Stimulated activated CD4-positive, alpha-beta T cell treated with anti-CD3 and anti-CD28 coated beads, Interleukin-15, amount 100 ng/mL, for 1 hour (primary cell): ENCODE measurements at places on chromosomes 11 and 22.

DNA sequence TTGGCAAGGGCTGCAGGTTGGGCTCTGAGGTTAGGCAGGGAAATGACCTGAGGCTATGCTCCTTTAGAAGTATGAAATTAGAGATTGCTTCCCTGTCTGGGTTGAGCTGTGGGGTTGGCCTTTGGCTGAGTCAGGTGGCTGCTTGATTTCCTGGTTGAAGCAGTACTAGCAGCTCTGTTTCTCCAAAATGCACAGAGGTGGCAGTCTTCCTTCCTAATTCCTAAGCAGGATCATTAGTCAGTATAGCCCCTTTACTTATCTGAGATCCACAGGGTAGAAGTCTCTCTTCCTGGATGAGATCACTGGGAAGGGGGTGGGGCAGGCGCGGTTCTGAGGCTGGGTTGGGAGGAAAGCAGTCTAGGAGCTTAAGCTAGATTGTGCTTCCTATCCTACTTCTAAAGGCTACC is 1917.5 kb downstream of the LRRC4C start:
- no peak for DNase-seq

- no peak for DNase-seq
These were observed 1.0 kb downstream of the POU2AF3 start for GRCh38 chr11:111299101-111300026.

GRCh38 chr11:71338801-71339395 is 86.5 kb upstream of the SHANK2 start:
- DNase-seq = no peak

GRCh38 chr11:119370486-119371046 is 10.9 kb downstream of the USP2 start:
- no peak for DNase-seq

DNA sequence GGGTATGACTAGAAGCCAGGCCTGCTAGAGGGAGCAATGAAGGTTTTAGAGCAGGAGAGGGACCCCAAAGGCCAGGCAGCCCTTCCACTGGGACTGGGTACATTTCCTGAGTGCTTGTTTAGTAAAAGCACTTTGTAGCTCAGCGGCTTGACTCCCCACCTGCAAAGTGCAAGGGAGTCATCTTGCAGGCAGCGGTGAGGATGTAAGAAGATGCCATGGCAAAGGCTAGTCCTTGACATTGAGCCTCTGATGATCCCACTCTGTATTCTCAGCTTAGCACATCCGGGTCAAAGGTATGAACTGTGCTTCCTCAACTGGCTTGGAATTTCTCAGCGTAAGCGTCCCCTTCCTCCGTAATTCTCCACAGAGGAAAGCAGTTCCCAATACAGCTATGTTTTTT is 3.1 kb upstream of the UBE2L3 start:
- no peak for DNase-seq

GRCh38 chr22:45332001-45332400 is 22.3 kb downstream of the FAM118A start:
- no peak for DNase-seq

- no peak for DNase-seq
These were observed 16.9 kb downstream of the SLC37A2 start for GRCh38 chr11:125079878-125080530.

- DNase-seq = no peak
These were observed 83.1 kb upstream of the NCAM1 start for GRCh38 chr11:112878033-112878601.

GRCh38 chr11:44899959-44900358 is 50.7 kb downstream of the TP53I11 start:
- DNase-seq = peak; percentile 9

GRCh38 chr11:102882389-102883024 is 7.7 kb upstream of the MMP12 start:
- no peak for DNase-seq

DNA sequence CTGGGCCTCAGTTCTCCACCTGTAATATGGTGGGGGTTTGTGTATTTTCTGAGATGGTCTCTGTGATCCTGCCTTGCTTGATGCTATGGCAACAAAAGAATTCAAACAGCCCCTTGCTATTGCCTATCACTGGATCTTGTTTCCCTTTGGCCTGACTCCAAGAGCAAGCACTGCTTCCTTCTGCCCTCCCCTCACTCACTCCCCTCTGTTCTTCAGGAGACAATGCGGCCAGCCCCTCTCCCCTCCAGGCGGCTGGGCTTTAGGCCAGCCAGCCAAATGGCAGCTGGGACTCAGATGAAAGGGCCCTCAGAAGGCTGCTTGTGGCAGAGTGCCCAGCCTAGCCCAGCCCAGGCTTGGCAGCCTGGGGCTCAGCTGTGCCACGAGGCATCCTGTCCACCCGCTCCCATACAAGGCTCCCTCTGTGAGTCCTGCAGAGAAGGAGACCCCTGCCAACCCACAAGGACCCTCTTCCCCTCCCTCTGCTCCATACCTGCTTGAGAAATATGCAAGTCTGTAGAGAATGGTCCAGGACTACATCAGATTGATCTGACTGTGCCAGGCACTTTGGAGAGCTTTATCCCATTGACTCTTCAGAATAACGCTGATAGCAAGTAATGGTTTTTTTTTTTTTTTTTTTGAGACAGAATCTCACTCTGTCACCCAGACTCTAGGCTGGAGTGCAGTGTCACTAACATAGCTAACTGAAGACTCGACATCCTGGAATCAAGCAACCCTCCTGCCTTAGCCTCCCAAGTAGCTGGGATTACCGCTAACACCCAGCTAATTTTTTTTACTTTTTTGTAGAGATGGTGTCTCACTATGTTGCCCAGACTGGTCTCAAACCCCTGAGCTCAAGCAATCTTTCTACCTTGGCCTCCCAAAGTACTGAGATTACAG is 7.6 kb upstream of the KCTD14 start:
- DNase-seq = no peak

DNA sequence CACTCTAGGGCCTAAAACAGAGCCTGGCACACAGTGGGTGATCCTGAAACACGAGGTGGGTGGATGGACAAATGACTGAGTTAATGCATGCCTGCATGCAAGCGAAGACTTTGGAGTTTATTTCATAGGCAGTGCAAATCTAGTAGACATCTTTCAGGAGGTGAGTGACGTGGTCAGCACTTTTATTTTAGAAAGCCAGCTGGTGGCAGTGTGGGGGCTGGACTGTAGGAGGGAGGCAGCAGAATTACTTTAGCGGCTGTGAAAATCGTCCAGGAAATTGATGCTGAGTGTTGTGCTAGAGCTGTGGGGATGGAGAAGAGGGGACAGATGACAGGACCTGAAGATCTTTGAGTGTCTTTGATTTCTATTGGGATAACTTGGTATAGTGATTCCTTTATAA is 47.1 kb downstream of the BMAL1 start:
- no peak for DNase-seq

DNA sequence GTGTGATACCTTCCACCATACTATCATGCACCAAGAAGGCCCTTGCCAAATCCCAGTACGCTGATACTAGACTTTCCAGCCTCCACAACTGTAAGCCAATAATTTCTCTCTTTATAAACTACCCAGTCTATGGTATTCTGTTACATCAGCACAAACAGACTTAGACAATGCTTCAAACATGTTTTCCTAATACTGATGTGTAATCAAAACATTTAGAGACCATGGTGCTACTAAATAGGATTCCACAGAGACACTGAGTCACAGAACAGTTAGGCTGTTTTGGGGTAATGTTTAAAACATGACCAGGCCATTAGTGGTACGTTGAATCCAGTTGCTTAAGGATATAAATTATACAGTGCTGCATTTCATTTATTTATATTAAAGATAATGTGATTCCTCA is 103.7 kb downstream of the PICALM start:
- DNase-seq = no peak

DNA sequence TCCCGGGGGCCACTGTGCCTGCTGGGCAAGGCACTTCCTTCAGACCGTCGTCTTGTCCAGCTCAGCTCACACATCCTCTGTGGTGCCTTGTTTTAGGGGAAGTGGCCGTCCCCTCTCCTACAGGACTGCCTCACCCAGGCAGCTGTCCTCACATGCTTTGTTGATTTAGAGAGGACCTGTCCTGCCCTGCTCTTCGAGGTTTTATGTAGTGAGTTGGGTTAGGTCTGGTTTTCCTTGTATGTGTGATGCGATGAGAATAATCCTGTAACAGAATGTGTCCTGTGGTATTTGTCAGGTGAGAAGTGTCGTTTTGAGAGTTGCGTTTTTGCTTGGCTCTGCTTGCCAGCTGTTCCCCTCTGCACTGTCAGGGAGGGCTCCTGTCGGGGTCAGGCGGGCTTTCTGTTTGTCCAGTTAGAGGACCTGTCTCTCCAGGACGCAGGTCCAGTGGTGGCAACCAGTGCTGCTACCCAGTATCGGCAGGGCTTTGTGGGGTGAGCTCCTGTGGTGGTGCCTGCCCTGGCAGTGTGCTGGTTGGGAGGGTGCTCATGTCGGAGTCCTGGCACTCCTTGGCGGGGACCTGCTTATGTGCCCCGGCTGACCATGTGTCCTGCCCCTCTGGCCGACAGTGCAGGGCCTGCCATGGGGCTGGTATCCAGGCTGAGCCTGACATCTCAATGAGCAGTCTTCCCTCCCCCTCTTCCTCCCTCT is 41.3 kb downstream of the MUC6 start:
- no peak for DNase-seq

- DNase-seq = no peak
These were observed 18.8 kb downstream of the GUCD1 start for GRCh38 chr22:24536089-24536488.

GRCh38 chr22:33035272-33035863 is 22.8 kb downstream of the SYN3 start:
- DNase-seq = no peak

DNA sequence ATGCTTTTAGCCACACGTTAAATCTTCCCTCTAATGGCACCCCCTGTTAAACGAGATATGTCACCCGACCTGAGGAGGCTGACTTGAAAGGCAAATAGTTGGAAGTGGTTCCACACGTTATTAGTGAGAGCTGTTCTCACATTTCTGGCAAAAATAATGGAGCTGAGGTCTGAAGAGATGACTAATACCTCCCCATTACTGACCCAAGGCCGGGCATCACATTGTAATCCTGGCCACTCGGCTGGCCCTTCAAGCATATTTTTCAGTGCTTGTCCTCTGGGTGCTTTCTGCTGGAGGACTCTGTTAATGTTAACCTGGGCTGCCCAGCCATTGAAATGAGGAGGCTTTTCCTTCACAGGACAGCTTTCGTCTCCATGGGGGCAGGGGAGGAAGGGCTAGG is 260.0 kb upstream of the CADM1 start:
- DNase-seq = no peak

- no peak for DNase-seq
These were observed 35.5 kb downstream of the PIWIL4 start for GRCh38 chr11:94602430-94603372.

DNA sequence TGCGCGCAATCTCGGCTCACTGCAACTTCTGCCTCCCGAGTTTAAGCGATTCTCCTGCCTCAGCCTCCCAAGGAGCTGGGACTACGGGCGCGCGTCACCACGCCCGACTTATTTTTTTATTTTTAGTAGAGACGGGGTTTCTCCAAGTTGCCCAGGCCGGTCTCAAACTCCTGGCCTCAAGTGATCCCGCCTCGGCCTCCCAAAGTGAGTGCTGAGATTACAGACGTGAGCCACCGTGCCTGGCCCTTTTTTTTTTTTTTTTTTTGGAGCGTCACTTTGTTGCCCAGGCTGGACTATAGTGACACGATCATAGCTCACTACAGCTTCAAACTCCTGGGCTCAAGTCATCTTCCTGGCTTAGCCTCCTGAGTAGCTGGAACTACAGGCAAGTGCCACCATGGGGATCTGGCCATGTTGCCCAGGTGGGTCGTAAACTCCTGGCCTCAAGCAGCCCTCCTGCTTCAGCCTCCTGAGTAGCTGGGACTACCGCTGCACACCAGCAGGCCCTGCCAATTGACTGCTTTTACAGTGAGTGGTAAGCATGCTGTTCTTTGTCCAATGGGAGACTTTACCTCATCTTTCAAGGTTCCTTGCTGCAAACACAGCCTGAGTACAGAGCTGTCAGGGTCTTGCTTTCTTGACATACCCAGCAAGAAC is 600 bp upstream of the CENPM start:
- no peak for DNase-seq

GRCh38 chr11:46246521-46246920 is 30.9 kb upstream of the CREB3L1 start:
- no peak for DNase-seq

DNA sequence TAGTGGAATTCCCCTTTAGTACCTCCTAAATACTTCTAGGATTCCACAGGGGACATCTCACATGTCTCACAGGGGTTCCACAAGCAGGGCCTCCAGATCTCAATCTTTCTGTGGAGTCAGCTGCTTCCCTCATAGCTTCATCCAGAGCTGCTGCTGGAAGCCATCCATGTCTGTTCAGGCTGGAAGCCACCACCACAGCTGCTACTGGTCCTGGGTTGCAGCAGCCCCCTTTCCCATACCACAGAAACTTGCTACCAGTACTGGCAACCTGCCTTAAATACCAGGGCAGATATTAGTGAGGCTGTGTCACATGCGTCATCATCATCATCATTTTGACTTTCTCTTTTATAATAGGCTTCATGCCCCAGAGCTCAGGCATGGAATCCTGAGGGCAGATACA is 242.7 kb upstream of the NCAM1 start:
- DNase-seq = no peak

DNA sequence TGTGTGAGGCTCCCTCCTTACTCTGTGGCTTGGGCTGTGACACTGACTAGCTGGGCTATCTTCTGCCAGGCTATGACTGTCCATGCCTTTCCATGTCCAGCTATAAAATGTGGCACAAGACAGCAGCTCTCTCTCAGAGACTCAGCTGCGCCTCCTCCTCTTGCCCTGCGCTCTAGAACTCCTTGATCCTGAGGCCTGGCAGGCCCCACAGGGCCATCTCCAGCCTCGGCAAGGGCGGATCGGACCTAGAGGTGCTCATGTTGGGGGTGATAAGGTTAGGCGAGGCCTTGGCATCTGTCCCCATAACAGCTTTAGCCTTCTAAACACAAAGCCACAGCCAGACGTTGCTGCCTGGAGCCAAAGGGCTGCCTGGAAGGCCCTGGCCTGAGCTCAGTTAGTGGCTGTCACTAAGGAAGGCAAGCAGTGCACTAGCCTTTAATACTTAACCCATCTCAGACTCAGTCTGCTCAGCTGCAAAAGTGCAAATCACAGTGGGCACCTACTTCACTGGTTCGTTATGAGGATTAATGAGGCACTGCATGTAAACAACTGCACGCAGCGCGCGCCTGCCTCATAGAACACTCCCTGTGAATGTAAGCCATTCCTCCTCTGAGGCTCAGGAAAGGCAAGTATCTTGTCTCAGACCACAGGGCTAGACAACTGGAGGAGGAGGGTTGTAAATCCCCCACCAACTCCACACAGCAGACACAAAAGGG is 1.2 kb downstream of the GUCD1 start:
- DNase-seq = no peak

- no peak for DNase-seq
These were observed 3.3 kb upstream of the BCL9L start for GRCh38 chr11:118928870-118929500.

GRCh38 chr11:45532546-45532945 is 132.9 kb downstream of the CHST1 start:
- no peak for DNase-seq

DNA sequence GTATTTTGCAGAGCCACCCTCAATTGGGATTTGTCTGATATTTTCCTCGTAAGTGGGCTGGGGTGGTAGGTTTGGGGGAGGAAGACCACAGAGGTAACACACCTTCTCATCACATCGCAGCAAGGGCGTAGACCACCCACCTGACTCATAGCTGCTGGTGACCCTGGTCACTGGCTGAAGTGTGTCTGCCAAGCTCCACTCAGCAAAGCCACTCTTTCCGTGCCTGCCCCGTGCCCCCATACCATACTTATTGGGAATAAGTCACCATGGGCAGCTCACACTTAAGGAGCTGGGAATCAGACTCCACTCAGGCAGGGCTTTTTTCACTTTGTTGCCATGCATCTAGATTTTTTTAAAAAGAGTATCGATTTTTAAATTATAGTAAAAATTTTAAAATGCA is 111.6 kb downstream of the PHF21B start:
- no peak for DNase-seq

- DNase-seq = no peak
These were observed 47.3 kb downstream of the WNT7B start for GRCh38 chr22:45929649-45930048.
